Dermis microvascular lymphatic vessel endothelial cell (primary cell): ENCODE measurements at places on chromosomes 7 and 10. TPM values are rescaled to one million over a fixed set of nuclear protein-coding genes. Genes with fewer than 3 reads are reported as not detected.
A peak's percentile ranks its signal among the peaks of the same experiment; 100 is the strongest.

UTF1 gene
- not detected in 2 replicates for total RNA-seq

CDC14C gene
- total RNA-seq, result under 0.01 TPM in 1 of 2 replicates, not detected in the other

HGF gene
- 0.25 and 0.77 TPM in 2 replicates for total RNA-seq

DNA sequence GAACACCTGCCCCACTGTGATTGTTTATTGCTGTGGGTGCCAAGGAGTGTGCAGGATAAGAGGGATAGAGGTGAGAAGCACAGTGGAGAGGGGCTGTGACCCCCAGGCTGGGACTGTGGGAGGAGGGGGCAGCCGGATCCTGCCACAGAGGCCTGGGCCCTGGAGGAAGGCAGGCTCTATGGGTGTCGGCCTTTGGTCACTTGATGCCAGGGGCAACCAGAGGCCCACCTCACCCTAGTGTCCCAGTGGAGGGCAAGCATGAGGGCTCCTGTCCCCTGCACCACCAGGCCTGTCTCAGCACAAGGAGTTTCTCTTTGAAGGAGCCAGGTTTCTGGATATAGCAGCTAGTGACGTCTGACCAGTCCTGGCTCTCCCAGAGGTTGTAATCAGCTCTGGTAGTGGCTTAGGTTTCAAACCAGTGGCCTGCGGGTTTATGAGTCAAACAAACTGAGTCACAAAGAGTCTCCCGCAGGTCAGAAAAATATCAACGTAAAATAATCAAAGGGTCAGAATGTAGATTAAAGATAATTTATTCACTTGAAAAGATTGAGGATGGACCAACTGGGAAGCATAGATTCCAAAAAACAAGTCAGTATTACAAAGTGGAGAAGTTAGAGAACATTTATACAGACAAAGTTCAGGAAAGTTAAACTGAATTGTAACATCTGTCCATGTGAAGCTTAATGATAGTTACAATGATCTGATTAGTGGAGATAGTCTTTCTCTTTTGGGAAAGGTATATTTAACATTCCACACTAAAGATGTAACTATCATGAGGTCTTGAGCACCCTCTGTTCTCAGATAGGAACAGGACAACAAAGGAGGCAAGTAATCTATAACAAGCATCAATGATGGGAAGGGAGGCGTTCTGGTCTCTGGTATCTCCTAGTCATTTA lies 37.2 kb upstream of the ZNF488 start:
- DNase-seq, result no peak

DNA sequence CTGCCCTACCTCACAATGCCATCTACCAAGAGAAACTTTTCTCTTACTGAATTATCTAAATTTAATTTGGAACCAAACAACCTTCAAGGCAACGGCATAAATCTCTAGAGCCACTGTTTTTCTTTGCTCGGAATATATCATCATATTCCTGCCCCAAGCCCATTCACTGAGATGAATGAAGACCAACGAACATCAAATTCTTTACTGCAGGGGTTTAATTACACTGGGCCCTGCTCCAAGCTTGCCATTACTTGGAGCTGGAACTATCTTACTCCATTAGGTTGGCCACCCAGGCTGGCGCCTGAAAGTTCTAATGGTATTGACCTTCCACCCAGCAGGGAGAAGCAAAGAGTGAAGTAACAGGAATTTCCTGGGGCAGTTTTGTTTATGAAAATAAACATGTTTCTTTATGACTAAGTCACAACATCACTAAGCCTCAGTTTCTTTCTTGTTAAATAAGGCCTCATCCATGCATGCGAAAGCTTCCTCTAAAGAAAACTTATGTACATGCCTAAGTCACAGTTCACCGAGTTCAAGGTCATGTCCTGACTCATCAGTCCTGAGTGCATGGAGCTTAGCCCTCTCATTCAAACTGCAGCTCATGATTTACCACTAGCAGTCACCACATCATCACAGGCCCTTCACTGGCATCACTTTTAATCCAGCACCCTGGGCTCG lies 42.1 kb upstream of the ANAPC16 start:
- no peak for DNase-seq

DNA sequence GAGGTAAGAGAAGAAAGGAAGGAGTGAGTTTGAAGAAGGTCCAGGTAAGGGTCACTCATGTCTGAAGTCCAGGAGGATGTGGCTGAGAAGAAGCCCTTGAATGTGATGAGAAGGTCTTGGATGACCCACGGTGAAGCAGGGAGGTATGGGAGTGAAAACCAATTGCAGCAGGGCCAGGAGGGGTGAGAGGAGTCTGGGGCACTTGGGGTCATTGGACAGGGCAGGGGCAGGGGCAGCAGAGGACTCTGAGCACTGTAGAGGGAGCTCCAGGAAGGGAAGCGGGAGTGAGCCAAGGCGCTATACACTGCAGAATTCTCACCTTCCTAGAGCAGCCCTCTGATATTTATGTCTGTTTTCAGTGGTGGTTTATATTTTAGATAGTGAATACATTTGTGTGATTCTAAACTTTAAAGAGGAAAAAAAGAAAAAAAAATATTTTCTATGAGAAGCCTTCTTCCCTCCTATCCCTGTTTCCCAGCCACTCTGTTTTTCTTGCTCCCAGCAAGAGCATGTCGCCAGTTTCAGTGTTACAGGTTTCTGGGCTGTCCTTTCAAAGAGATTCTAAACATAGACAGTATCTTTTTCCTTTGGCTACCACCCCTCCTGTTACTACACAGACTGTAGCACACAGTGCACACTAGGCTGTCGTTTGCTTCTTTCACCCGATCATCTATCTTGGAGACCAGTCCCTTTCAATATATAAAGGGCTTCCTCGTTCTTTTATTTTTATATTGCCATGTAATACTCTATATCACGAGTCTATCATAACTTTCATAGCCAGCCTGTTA lies 24.5 kb downstream of the BLVRA start:
- DNase-seq, result no peak

- DNase-seq, result no peak
Measured at GRCh38 chr10:123996302-123996701, 97.1 kb downstream of the CHST15 start.

DNA sequence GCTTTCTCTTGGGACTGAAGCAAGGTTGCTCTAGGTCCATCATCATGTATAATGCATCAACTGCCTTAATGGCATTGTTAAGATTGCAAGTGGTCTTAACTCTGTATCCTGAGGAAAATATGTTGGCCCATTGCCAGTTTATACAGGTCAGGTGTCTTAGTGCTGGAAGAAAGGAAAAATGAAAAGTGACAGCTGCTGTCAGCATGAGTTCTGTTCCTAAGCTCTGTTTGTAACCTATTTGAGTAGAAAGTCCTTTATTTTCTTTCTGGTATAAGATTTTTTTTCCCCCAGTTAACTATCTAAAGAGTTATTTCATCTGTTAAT lies 127.2 kb downstream of the SRI start:
- DNase-seq, result no peak

DNA sequence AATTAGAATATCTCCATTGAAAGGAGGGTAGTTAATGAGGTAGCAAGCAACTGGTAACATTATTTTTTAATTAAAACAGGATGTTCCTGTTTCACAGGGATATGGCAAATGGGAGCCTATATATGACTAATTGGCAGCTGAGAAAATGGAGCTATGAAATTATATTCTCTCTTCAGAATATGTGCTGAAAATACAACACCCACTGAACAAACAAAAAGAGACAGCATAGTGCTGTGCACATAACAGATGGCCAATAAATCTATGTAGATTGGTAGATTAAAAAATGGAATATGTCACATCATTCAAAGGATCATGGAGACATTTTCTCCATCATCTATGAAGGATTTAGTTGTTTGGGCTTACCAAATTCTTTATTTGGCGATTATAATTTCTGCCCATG lies 362.0 kb downstream of the GPR37 start:
- no peak for DNase-seq

DNA sequence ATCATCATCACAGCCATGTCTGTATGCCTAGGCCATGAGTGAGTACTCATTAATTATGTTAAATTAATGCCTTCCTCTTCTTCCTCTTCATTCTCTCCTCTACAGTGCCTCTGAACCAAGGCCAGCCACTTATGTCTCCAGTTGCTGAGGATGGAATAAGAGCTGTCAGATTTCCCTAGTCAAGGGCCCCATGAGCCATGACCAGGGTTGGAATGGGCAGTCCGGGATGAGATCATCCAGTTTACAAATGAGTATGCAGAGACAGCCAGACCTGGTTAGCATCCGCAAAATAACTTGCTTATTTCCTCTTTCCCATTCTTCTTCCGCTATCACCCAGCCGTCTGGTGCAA lies 342.7 kb downstream of the GRID1 start:
- DNase-seq, result no peak

GRCh38 chr10:110848106-110848505 lies 23.6 kb upstream of the PDCD4 start:
- no peak for DNase-seq

DNA sequence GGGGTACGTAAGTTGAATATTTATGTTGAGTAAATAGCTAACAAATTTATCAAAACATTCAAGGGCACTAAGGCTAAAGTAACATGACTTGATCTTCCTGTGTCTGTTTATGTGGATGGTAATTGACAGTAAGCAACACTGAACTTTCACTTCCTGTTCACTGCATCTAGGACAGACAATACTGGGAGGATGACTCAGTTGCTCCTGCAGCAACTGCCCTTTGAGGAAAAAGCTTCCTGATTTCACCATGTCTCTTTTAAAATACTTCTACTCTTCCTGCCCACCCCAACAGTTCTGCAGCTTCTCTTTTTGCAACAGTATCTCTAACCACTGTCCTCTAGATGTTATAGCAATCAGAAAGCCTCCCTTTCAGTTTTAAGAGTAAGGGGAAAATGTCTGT lies 76.6 kb upstream of the HGF start:
- peak; percentile 80 for DNase-seq

- no peak for DNase-seq
Measured at GRCh38 chr10:18341055-18341454, 200.8 kb downstream of the CACNB2 start.

DNA sequence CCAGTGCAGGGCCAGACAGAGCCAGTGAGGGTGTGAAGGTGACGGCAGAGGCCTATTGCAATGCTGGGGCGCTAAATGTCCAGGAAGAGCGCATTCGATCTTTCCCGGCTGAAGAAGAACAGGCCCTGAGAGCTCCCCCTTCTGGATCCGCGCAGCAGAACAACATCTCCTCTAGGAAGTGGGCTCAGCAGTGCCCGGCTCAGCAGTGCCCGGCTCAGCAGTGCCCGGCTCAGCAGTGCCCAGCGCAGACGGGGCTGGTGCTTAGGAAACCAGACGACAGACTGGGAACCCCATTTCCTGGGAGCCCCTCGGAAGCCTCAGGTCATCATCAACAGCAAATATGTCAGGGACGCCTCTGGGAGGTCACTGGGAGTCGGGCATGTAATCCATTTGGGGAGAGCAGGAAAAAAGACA lies 4.7 kb upstream of the NOS3 start:
- DNase-seq, result peak; percentile 66

DNA sequence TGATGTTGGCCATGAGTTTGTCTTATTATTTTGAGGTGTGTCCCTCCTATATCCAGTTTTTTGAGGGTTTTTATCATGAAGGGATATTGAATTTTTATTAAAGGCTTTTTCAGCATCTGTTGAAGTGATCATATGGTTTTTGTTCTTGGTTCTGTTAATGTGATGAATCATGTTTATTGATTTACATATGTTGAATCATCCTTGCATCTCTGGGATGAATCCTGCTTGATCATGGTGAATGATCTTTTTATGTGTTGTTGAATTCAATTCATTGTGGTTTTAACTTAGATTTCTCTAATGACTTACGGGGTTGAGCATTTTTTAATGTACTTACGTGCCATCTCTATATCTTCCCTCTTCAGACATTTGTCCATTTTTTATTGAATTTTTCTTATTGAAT lies 22.9 kb downstream of the DLD start:
- no peak for DNase-seq

- no peak for DNase-seq
Measured at GRCh38 chr7:112091768-112092167, 114.4 kb downstream of the DOCK4 start.

GRCh38 chr7:150471886-150472285 lies 21.5 kb downstream of the GIMAP8 start:
- no peak for DNase-seq

DNA sequence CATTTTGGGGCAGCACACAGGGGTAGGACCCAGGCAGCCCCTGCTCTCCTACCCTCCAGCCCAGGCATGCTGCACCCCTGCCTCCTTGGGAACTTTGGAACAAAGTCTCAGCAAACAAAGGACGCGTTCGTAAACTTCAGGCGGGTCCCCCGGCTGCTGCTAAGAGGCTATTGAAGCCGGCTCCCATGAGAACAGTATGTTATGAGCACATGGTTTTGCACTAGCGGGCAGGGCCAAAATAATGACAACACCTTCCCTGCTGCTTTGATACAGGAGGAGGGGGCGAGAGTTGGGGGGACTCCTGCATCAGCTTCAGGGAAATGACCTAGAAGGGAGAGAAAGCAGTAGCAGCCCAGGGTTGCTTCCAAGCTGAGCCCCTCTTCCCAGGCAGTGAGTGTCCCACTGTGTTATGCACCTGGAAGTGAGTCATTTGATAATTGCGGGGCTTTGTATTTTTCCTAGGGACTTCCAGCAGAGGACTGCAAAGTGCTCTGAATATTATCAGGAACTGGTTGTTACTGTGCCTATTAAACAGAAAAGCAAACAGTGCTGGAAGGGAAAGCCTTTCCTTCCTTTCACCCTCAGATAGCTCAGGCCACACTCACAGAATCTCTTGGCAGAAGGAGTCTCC lies 6.9 kb downstream of the ITPRIP start:
- DNase-seq, result peak; percentile 94

DNA sequence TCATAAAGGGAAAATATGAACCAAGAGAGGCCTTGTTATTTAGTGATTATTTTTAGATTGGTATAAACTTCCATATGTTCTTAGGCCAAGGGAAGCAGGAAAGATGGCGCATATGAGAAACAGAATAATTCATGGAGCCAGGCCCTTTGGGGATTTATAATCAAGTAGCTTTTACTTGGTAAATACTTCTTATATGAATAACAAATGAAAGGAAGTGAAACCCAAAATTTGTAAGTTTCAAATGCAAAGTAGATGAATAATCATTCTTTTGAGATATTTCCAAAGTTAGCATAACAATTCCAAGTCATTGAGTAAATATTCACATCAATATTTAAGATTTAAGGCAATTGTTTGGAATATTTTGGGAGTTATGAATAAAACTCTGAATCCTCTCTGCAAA lies 13.9 kb upstream of the OPTN start:
- no peak for DNase-seq

GRCh38 chr7:140723006-140723405 lies 26.5 kb downstream of the NDUFB2 start:
- no peak for DNase-seq

GRCh38 chr10:68668231-68668630 lies 52.8 kb upstream of the CCAR1 start:
- no peak for DNase-seq

DNA sequence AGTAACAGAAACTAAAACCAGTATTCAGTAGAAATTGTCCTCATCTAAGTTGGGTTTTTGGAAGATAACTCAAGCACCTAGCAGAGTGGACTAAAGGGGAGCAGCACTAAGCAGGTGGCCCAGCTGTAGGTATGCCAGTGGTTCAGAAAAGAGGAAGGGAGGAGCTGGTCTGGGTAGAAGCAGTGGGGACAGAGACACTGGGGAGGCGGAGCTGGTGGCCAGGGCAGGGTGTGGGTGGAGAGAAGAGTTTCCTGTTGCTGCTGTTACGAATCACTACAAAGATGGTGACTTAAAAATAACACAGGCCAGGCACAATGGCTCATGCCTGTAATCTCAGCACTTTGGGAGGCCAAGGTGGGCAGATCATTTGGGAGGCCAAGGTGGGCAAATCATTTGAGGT lies 136.2 kb downstream of the WDR11 start:
- DNase-seq, result no peak
